ENCODE measurements at places on chromosomes 7 and 10.
A peak's percentile ranks its signal among the peaks of the same experiment; 100 is the strongest.

DNA sequence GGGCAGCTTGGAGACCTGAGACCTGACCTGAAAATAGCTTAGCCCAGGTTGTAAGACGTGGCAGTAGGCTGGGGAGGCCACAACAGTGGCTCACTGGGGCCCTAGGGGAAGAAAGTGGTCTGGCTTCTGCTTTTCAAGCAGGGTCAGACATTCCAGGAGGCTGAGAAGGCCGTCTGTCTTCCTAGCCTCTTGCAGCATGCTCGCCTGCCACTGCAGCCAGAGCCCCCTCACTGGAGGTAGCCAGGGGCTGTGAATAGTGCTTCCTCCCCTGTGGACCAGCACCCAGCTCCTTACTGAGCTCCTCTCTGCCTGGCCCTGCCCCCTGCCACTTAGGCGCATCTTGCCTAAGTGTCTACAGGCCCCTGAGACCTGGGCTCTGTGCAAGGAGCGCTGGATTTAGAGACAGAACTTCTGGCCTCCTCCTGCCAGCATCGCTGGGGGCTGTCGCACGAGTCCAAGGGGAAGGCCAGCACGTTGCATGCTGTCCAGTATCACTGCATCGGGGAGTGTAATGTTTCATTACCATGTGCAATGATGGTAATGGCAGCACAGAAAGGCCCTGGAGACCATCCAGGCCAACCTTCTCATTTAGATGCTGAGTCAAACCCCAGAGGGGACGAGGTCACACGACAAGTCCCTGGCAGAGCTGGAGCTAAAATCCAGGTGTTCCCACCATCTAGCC, 12.7 kb downstream of the ZMIZ1 start:
- no peaks in the 10 kb centered on the region for H3K36me3 ChIP-seq
- H3K4me1 ChIP-seq: peaks cover 40% of the 10 kb centered on the region
- peak overlapping the region; percentile 68 for H3K27ac ChIP-seq
- H3K4me3 ChIP-seq: peak overlapping the region; percentile 54
- peaks cover 13% of the 10 kb centered on the region for H3K27me3 ChIP-seq

GRCh38 chr7:2613098-2613930, 18.5 kb upstream of the TTYH3 start:
- H3K36me3 ChIP-seq: no peaks in the 10 kb centered on the region
- peaks cover 11% of the 10 kb centered on the region for H3K27me3 ChIP-seq
- peak overlapping the region; percentile 18 for H3K27ac ChIP-seq
- DNase-seq: no peak
- no peak overlapping the region for H3K4me3 ChIP-seq

DNA sequence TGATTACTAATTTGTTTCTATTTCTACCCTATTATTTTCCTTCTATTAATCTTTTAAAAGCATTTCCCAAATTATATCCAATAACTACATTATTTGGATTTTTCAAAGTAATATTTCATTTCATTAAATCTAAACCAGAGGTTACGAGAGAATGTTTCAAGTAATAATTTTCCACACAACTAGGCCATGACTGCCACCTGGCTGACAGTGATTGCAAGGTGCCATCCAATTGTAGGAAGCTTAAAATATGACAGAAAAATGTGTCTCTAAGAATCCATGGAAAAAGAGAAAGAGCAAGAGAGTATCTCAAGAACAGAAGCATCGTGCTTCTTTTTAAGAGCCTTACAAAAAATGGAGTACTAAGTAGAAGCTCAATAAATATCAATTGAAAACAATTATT, 48.7 kb downstream of the TPK1 start:
- no peak overlapping the region for H3K27ac ChIP-seq
- DNase-seq: no peak
- no peak overlapping the region for H3K4me3 ChIP-seq
- H3K27me3 ChIP-seq: no peaks in the 10 kb centered on the region

DNA sequence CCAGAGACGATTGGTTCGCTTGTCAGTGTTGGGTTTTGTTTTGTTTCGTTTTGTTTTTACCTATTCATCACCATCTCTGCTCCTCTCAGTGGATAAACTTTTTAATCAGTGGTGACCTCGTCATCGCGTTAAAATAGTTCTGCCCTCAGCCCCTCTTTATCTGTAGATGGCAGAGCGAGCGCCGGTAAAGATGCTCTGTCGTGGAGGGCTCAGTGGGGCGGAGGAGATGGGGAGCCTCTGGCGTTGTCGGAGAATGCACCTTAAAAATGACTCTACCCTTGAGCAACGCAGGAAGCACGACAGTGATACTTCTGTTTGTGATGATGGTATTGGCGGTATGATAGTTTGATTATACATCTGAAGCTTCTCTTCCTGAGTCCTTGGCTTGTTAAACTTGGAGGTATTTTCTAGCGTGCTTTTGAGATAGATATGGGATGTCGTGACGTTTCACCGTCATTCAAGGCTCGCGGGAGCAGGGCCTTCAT, 554 bp downstream of the CSGALNACT2 start:
- no peaks in the 10 kb centered on the region for H3K36me3 ChIP-seq
- peaks cover 32% of the 10 kb centered on the region for H3K4me1 ChIP-seq
- peak overlapping the region; percentile 92 for H3K27ac ChIP-seq
- H3K4me3 ChIP-seq: peak overlapping the region; percentile 92
- H3K27me3 ChIP-seq: peaks cover 18% of the 10 kb centered on the region

DNA sequence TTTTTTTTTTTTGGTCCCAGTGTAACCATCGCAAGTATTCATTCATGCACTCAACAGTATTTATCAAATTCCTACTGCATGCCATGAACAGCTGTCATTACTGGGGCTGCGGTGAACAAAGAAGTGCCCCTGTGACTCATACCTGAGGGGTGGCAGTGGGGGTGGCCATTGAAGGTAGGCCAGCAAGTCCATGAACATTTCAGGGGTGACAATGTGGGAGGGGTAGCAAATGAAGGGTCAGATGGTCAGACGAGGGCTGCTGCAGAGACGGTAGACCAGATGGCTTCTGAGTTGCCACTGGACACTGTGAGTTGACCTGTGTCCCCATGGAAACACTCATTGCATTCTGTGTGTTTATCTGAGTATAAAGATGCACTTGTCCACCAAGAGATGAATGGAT, 92.5 kb upstream of the PITRM1 start:
- H3K27me3 ChIP-seq: peaks cover 5% of the 10 kb centered on the region
- peaks cover 5% of the 10 kb centered on the region for H3K36me3 ChIP-seq
- DNase-seq: no peak
- peak overlapping the region; percentile 29 for H3K27ac ChIP-seq

- H3K4me1 ChIP-seq: no peaks in the 10 kb centered on the region
- H3K4me3 ChIP-seq: no peak overlapping the region
- no peaks in the 10 kb centered on the region for H3K27me3 ChIP-seq
These were observed 149.4 kb downstream of the GRM3 start for GRCh38 chr7:86793136-86793535.

GRCh38 chr7:128267595-128267924, 26.5 kb downstream of the LEP start:
- no peak for DNase-seq
- H3K27me3 ChIP-seq: no peaks in the 10 kb centered on the region
- H3K27ac ChIP-seq: peak overlapping the region; percentile 71
- H3K4me3 ChIP-seq: peak overlapping the region; percentile 84
- peaks cover 15% of the 10 kb centered on the region for H3K4me1 ChIP-seq

- H3K27me3 ChIP-seq: peaks cover 3% of the 10 kb centered on the region
- peak overlapping the region; percentile 98 for H3K4me3 ChIP-seq
- H3K27ac ChIP-seq: peak overlapping the region; percentile 79
- peaks cover 16% of the 10 kb centered on the region for H3K4me1 ChIP-seq
- H3K36me3 ChIP-seq: no peaks in the 10 kb centered on the region
These were observed 846 bp downstream of the MINPP1 start for GRCh38 chr10:87505366-87506111.

DNA sequence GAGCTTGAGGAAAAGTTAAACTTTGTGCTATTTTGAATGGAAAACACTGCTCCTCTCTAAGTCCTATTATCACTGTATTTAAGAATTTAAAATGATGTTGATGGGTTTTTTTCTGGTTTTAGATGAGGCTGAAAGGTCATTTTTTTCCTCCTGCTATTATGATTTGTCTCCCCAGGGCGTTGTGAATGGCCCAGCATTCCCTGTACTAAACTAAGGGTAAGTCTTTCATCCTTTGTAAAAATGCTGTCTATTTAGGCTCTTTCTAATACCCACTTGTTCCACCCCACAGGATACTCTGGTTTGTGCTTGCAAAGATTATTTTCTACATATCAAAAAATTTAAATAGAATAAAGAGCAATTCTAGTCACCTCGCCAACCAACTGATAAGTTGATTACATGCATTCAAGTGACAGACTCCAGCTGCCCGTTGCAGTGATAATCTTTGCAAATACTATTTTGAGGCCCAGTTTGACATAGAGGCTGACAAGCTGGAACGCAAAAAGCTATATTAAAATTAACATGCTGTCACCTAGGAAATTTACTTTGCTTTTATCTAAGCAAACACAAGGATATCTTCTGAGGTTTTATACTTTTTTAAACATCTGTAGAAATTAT, 222.3 kb upstream of the TMEM229A start:
- peaks cover 2% of the 10 kb centered on the region for H3K27me3 ChIP-seq
- no peak for DNase-seq
- H3K4me1 ChIP-seq: peaks cover 6% of the 10 kb centered on the region
- H3K36me3 ChIP-seq: no peaks in the 10 kb centered on the region
- H3K4me3 ChIP-seq: no peak overlapping the region

DNA sequence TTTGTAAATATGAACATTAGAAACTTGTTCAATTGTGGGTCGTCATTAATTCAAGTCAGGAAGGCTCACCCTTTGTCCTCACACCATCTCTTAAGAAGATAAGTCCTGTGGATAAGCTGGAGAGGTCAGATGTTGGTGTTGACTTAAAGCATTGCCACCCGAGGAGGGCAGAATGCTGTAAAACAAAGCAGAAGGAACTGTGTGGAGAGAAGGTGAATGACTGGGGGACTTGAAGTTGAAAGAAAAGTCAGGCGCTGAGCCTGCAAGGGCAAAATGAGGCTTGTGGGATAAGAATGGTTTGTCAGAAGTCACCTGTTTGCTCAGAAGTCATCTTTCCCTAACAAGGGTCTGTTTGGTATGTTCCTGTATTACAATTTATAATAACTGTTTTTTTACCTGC, 9.1 kb downstream of the RPA3 start:
- H3K27ac ChIP-seq: peak overlapping the region; percentile 26
- no peak for DNase-seq
- H3K27me3 ChIP-seq: peaks cover 2% of the 10 kb centered on the region
- H3K4me1 ChIP-seq: peaks cover 35% of the 10 kb centered on the region

All from glutamatergic neuron (in vitro differentiated cells).